Glomerular endothelial cell (primary cell): ENCODE measurements at places on chromosomes 11 and 22. TPM values are rescaled to one million over a fixed set of nuclear protein-coding genes. Genes with fewer than 3 reads are reported as not detected.

- no peak for DNase-seq
Measured at GRCh38 chr11:1224111-1224490, 1.2 kb downstream of the MUC5B start.

DNA sequence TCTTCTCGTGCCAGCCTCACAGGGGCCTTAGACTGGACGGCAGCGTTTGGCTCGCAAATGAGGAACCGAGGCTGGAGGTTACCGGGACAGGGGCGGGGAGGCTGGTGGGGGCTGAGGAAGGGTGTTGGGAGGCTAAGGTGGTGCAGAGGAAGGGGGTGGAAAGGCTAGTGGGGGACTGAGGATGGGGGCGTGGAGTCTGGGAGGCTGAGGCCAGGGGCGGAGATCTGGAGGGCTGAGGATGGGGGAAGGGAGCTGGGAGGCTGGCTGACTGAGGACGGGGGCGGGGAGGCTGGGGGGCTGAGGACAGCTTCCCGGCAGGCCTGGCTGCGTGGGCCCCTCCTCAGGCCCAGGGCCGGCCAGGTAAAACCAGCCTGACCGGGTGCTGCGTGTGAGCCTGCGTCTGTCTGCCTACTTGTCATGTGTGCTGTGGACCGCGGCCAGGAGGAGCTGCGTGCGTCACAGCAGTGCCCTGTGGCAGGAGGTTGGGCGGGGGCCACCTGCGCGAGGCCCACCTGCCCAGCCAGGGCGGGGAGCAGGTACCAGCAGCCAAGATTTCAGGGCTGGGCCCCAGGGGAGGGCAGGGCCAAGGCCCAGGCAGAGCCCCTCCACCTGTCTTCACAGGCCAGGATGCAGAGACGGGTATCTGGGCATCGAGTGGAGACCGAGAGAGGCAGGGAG lies 9.4 kb upstream of the PIM3 start:
- no peak for DNase-seq

DNA sequence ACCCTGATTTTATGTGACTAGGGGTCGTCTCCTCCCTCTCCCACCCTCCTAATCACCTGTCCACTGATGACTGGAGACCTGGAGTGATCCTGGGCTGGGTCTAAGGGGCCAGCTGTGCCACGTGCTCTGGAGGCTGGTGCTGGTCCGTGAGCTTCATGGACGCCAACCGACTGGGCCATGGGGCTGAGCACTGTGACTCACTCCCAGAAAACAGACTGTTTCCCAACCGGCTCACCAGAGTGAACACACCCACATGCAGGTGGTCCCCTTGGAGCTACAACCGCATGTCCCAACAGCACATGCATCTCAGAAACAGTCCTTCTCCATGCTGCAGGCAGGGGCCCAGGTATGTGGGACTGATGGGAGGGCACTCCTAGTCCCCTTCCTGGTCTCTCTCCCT lies 14.0 kb upstream of the LMO1 start:
- DNase-seq: no peak

DNA sequence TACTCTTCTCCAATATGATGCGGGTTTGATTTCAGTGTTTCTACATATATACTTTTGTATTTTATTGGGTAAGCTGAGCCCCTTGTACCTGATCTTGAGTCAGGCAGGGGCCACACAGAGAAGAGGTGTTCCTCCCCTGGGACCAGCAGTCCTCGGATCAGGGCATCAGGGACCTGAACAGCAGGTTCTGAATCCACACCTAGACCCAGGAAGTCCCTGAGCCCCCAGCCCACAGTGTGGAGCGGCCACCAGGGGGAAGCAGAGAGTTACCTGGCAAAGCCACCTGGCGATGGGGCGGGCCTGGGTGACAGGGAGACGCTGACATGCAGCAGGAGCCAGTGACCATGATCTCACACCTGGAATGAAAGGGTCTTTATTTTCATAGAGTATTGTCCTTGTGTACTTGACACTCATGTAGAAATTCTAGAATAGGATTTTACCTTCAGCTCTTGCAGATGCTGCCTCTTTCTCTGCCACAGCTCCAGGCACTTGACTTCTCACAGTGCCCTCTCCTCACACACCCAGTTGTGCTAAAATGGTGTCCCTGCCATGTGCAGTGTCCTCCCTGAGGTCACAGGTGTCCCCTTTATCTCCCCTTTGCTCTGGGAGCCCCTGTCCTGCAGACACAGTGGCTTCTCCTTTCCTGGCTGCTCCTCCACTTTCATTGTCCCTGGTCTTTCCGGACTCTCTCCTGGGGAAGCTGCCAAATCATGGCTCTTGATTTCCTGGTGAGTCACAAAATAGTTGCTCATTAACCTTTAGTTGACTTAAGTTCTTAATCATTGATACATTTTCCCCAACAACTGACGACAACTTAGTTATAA lies 48.5 kb downstream of the GGTLC2 start:
- DNase-seq: no peak

GRCh38 chr22:36196254-36197064 lies 5.2 kb downstream of the APOL4 start:
- no peak for DNase-seq

GRCh38 chr11:119284344-119285157 lies 32.4 kb downstream of the MCAM start:
- DNase-seq: no peak

DNA sequence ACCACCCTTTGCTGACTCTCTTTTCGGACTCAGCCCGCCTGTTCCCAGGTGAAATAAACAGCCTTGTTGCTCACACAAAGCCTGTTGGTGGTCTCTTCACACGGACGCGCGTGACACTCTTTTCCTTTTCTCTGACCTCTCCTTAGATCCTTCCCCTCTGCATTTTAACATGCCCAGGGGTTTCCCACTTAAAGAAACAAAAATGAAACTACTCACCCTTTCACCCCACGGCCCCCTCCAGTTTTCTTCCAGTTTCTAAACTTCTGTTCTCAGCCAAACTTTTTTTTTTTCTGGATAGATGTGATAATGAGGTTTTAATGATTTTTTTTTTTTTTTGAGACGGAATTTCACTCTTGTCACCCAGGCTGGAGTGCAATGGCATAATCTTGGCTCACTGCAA lies 32.8 kb upstream of the NUP50 start:
- DNase-seq: no peak

DNA sequence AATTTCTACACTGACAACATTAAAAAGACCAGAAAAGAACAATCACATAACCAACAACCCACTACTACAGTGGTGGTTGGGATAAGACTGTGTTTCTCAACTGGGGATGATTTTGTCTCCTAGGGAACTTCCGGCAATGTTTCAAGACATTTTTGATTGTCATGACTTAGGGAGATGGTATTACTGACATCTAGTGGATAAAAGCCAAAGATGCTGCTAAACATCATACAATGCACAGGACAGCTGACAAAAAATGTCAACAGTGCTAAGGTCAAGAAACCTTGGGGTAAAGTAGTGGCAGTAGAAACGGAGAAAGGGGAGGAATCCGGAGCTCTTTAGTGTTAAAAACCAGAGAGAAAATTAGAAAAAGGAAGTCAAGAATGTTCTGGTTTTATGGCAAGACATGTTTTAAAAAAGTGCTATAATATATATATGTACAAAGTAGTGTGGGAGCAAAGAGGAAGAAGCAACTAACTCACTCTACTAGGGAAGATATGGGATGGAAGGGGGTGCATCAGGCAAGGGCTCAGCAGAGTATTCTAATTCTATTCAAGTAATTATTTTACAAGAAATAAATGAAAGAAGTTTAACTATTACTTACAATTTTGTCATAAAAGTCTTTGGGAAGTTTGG lies 37.2 kb downstream of the CKAP5 start:
- DNase-seq: no peak

DNA sequence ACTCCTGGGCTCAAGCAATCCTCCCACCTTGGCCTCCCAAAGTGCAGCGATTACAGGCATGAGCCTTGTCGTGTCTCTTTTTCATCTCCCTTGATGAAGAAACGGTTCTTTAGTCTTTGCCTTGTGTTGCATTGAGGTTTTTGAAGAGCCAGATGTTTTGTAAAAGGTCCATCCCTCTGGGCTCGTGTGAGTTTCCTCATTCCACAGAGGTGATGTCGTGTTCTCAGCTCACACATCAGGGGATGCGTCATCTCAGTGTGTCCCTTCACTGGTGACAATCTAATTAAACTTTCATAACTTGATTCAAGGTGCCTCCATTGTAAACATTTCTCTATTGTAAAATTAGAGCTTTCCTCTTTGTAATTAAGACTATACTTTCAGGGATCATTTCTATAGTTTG lies 29.7 kb upstream of the TEF start:
- DNase-seq: no peak

DNA sequence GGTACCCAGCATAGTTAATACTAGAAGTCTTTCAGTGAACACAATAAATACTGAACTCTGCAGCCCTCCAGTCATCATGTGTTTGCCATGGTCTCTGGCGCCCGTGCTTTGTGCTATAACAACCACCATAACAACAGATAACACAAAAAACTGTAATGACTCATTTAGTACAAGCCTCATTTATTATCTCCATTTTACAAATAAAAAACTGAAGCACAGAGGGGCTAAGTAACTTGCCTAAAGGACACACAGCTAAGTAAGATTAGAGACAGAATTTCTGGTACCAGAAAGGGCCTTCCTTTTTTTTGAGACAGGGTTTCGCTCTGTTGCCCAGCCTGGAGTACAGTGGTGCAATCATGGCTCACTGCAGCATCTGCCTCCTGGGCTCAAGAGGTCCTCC lies 19.5 kb downstream of the RBFOX2 start:
- DNase-seq: no peak

DNA sequence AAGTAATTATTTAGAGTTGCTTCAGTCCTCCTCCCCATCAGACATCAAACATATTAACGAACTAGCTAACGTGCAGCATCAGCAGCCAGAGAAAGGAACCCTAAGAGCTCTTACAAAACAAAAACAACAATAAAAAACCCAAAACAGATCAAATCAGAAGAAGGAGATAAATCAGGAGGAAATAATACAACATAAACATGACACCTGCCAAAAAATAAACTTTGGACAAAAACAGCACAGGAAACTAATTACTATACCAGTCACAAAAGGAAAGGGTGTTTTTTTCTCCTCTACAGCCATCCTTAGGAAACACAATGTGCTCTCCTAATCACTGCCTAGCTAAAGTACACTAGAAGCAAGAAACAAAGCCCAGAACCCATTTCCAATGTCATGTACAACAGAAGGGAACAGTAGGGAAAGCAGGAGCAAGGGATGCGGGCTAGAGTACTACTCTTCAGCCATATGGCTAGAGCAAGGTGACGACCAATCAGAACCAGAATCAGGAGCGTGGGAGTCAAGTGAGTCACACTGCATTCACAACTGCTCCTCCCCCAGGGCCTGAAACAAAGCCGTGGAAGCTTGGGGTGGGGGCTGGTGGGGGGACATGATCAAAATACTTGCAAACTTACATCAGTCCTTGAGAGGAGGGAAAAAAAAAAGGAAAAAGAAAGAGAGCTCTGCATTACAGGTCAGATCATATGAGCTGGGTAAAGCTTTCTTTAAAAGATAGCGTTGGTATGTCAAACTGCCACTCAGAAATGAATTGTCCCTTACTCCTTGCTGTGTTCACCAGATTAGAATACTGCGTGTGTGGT lies 60.4 kb downstream of the LARGE2 start:
- no peak for DNase-seq

LRRC32 gene
- total RNA-seq: 121 and 177 TPM in 2 replicates

MS4A7 gene
- total RNA-seq: not detected in 2 replicates

SLC17A6 gene
- total RNA-seq: not detected in 2 replicates

RFPL3 gene
- not detected in 2 replicates for total RNA-seq
